ENCODE measurements at places on chromosomes 7 and 10. TPM values are rescaled to one million over a fixed set of nuclear protein-coding genes. Genes with fewer than 3 reads are reported as not detected.

OGA gene
- 307 TPM for total RNA-seq

STRIP2 gene
- 0.20 TPM for total RNA-seq

ZNF736 gene
- total RNA-seq = 43.6 TPM

ATE1 gene
- 24.5 TPM for total RNA-seq

CTBP2 gene
- total RNA-seq = 0.97 TPM

AKR1B15 gene
- not detected for total RNA-seq

SMO gene
- not detected for total RNA-seq

DCLRE1A gene
- 4.7 TPM for total RNA-seq

- H3K36me3 ChIP-seq = no peaks in the 10 kb centered on the region
- no peak overlapping the region for H3K27ac ChIP-seq
- DNase-seq = no peak
- no peaks in the 10 kb centered on the region for H3K4me1 ChIP-seq
These were observed 63.0 kb upstream of the FZD8 start for GRCh38 chr10:35705051-35705450.

- no peak overlapping the region for H3K4me3 ChIP-seq
- DNase-seq = no peak
- H3K4me1 ChIP-seq = peaks cover 36% of the 10 kb centered on the region
- H3K27ac ChIP-seq = no peak overlapping the region
- no peaks in the 10 kb centered on the region for H3K27me3 ChIP-seq
- no peaks in the 10 kb centered on the region for H3K36me3 ChIP-seq
These were observed 3.9 kb upstream of the PVRIG start for GRCh38 chr7:100215895-100216294.

- H3K27me3 ChIP-seq = no peaks in the 10 kb centered on the region
- no peak overlapping the region for H3K27ac ChIP-seq
- H3K4me3 ChIP-seq = no peak overlapping the region
- H3K36me3 ChIP-seq = no peaks in the 10 kb centered on the region
These were observed 57.6 kb upstream of the PIK3CG start for GRCh38 chr7:106807474-106807873.

DNA sequence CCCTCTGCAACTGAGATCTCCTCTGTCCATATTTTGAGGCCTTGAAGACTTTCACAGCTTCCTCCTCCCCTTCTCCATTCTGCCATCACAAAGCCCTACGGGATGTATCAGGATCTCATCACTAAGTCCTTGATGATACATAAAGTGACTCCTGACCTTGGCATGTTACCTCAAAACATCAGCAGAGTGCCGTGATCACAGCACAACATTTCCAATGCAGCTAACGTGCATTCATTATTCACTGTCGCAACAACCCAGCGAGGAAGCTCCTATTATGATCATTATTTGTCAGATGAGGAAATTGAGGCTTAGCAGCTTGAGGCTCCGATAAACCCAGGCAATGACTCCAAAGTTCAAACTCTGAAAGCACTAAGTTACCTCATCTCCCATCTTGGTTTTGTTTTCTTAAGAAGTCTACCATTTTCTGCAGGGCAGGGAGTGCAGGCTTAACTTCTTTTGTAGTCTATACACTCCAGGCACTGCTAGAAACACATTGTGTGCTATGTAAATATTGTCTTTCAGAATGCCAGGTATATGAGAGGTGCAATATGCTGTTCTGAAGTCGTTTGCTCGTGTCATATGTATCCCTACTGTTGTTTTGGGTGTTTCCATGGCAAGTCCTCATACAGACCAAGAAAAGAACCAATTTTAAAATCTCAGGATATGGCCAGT, 80.6 kb upstream of the C1QL3 start:
- no peak overlapping the region for H3K4me3 ChIP-seq
- no peak overlapping the region for H3K27ac ChIP-seq
- no peaks in the 10 kb centered on the region for H3K36me3 ChIP-seq
- DNase-seq = no peak
- H3K27me3 ChIP-seq = no peaks in the 10 kb centered on the region

DNA sequence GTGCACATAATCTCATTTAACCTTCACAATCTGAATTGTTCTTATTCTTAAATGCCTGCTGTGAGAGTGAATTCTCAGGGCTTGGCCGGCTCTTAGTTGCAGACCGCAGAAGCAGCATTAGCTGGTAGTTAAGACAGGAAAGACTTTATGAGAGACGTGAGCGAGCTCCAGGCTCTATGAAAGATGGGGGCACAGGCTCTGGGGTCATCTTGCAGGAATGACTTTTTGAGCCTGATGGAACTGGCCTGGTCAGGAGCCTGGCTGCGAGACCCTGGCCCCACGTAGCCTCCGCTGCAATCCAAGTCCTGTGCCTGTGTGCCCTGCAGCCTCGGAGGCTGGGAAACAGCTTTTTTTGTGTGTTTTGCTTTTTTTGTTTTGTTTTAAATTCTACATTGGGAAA, 958.8 kb upstream of the ZNF722 start:
- no peak for DNase-seq
- no peaks in the 10 kb centered on the region for H3K27me3 ChIP-seq
- H3K36me3 ChIP-seq = no peaks in the 10 kb centered on the region
- no peak overlapping the region for H3K27ac ChIP-seq
- H3K4me3 ChIP-seq = no peak overlapping the region

- H3K36me3 ChIP-seq = no peaks in the 10 kb centered on the region
- H3K4me3 ChIP-seq = no peak overlapping the region
- H3K27ac ChIP-seq = no peak overlapping the region
- no peaks in the 10 kb centered on the region for H3K4me1 ChIP-seq
- no peaks in the 10 kb centered on the region for H3K27me3 ChIP-seq
These were observed 91.3 kb upstream of the ANK3 start for GRCh38 chr10:60480865-60481563.

- no peak overlapping the region for H3K4me3 ChIP-seq
- no peaks in the 10 kb centered on the region for H3K27me3 ChIP-seq
- no peak overlapping the region for H3K27ac ChIP-seq
- H3K4me1 ChIP-seq = no peaks in the 10 kb centered on the region
These were observed 2.8 kb downstream of the CALML3 start for GRCh38 chr10:5527332-5528200.

GRCh38 chr10:96441987-96442643, 71.6 kb downstream of the TLL2 start:
- no peak overlapping the region for H3K27ac ChIP-seq
- peaks cover 4% of the 10 kb centered on the region for H3K27me3 ChIP-seq
- no peaks in the 10 kb centered on the region for H3K4me1 ChIP-seq
- no peaks in the 10 kb centered on the region for H3K36me3 ChIP-seq
- no peak for DNase-seq

GRCh38 chr10:49381111-49381900, 14.6 kb downstream of the DRGX start:
- H3K27me3 ChIP-seq = no peaks in the 10 kb centered on the region
- H3K36me3 ChIP-seq = no peaks in the 10 kb centered on the region
- H3K27ac ChIP-seq = no peak overlapping the region

DNA sequence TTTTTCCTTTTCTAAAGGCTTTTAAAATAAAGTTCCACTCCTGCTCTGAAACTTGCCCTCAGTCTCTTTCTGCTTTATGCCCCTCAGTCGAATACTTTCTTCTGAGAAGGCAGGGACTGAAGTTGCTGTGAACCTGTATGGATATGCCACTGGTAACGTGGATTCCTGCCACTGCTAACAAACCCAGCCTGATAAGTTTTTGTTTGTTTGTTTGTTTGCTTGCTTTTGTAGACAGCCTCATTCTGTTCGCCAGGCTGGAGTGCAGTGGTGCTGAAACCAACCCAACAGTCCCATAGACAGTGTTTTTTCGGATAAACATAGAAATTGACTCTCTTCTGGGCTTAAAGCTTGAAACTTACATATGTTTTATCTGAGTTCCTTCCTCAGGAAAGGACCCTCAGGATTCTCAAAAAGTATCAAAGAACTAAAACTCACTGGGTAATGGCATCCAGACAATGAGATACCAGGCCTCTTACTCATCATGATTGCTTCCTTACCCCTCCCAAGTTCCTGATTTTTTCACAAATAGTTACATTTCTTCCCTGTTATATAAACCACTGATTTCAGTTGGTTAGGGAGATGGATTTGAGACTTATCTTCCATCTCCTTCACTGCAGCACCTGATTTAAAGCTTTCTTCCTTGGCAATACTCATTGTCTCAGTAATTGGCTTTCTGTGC, 273.6 kb downstream of the SDHAF3 start:
- no peak overlapping the region for H3K27ac ChIP-seq
- H3K36me3 ChIP-seq = no peaks in the 10 kb centered on the region
- H3K27me3 ChIP-seq = no peaks in the 10 kb centered on the region
- no peaks in the 10 kb centered on the region for H3K4me1 ChIP-seq
- no peak for DNase-seq

GRCh38 chr10:91975438-91975837, 51.9 kb downstream of the BTAF1 start:
- no peak for DNase-seq
- no peaks in the 10 kb centered on the region for H3K27me3 ChIP-seq
- no peak overlapping the region for H3K4me3 ChIP-seq
- no peaks in the 10 kb centered on the region for H3K4me1 ChIP-seq
- H3K27ac ChIP-seq = no peak overlapping the region
- H3K36me3 ChIP-seq = peaks cover 3% of the 10 kb centered on the region

- DNase-seq = no peak
- no peaks in the 10 kb centered on the region for H3K36me3 ChIP-seq
- no peak overlapping the region for H3K27ac ChIP-seq
- H3K27me3 ChIP-seq = no peaks in the 10 kb centered on the region
These were observed 24.0 kb downstream of the AGK start for GRCh38 chr7:141575164-141575563.

DNA sequence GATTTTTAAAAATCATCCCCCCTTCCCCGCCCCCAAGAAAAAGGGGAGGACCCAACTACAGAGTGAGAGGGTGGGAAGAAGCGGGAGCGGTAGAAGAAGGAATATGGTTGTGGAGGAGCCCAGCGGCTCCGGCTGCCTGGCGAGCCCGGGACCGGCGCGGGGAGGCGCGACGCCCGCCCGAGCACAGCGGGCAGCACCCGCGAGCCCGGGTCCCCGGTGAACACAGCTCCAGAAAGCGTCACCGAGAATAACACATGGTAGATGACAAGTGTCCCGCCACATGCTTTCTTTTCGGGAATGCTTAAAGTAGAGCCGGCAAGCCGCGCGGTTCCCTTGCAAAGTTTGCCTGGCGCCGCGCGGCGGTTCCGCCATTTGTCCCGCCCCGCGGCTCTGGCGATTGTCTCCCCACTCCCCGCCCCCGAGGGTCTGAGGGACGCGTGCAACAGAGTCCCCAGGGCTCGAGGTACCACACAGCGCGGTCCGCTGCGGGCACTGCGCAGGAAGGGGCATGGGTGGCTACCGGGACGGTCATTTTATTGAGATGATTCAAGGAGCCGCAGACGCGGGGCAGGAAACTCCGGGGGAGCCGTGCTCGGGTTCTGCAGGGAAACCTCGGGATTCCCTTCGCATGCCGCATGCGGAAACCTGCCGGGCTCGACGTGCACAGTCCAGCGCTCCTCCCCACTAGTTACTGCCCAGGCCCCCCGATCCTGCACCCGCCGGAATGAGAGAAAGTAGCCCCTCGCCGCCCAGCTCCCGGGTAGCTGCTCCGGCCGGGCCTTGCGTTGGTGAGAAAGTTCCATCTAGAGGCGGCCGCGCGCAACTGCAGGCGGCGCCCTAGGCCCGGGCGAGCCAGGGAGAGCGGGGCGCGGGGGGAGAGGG, 781 bp upstream of the GRM8 start:
- H3K4me1 ChIP-seq = peaks cover 28% of the 10 kb centered on the region
- no peak overlapping the region for H3K27ac ChIP-seq
- no peaks in the 10 kb centered on the region for H3K36me3 ChIP-seq
- peaks cover 16% of the 10 kb centered on the region for H3K27me3 ChIP-seq

DNA sequence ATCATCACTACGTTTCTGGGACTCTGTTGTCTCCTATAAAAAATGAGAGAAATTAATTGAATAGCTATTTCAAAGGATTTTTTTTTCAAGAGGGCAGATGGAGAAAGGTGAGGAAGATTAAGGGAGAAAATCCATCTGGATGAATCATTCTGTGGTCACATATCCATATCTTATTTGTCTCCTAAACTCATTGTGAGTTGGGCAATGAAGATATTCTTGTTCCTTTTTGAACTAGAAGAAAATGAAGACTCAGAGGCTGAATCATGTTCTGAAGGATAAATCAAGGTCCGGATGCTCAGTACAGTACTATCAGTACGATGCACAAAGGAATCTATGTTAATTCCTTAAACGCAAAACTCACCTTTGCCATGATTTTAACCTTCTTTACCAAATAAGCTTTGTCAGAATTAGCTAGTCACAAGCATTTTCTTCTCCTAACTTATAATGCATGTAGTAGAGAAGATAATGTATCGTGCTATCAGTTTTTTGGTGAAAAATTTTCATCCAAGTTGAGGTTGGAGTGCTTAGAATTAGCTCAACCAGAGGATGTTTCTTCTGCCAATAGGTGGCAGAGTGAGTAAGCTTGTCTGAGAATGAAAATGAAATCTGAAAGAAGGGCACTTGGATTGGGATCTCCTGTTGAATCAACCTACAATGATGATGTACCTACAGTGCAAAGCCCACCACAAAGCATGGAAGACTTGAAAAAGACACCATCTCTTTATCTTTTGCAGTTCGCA, 446.9 kb downstream of the KIF20B start:
- H3K4me3 ChIP-seq = no peak overlapping the region
- H3K36me3 ChIP-seq = no peaks in the 10 kb centered on the region
- DNase-seq = no peak

DNA sequence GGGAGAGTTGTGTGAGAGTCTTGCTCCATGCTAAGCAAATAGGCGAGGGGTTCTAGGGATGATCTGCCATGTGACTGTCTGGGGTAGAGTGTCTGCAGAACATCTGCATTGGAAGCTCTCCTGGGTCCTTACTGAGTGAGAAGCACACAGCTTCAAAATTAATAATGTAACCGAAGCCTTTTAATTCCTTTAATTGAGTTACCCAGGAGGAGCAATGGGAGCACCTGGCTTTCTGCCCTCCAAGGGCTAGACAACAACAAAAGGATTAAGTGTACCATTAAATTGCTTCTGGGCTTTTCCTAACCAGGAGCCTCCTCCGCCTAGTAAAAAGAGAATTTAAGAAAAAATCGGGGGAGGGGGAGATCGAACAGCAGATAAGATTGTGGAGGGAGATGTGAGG, 102.0 kb upstream of the TBX20 start:
- DNase-seq = no peak
- no peak overlapping the region for H3K27ac ChIP-seq
- no peak overlapping the region for H3K4me3 ChIP-seq
- no peaks in the 10 kb centered on the region for H3K4me1 ChIP-seq

GRCh38 chr10:28737096-28737495, 59.8 kb downstream of the BAMBI start:
- no peaks in the 10 kb centered on the region for H3K4me1 ChIP-seq
- no peak for DNase-seq
- no peak overlapping the region for H3K27ac ChIP-seq

DNA sequence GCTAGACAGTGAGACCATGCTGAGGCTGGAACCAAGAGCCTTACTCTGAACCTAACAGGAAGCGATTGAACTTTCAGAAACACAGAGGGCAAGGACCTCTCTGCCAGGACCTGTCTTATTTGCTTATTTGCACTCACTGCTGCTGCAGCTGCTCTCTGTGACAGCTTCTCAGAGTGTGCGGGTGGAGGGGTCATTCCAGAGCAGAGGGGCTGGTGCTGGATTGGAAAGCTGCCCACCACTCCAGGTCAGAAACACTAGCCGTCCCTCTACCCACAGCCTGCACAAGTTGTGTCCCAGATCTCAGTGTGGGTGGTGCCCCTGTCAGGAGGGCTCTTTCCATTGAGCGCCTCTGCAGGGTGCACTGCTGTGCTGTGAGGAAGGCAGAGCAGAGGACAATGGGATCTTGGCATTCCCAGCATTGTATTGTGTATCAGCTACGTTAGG, 126.2 kb downstream of the CCNY start:
- H3K4me3 ChIP-seq = no peak overlapping the region
- no peaks in the 10 kb centered on the region for H3K36me3 ChIP-seq
- H3K4me1 ChIP-seq = peaks cover 91% of the 10 kb centered on the region
- no peaks in the 10 kb centered on the region for H3K27me3 ChIP-seq
